ENCODE measurements at places on chromosomes 4 and X.

GRCh38 chr4:3341760-3342159 lies 48.9 kb downstream of the RGS12 start:
- no peak for DNase-seq

GRCh38 chr4:58247792-58248191 lies 1137.6 kb upstream of the IGFBP7 start:
- DNase-seq, result no peak

DNA sequence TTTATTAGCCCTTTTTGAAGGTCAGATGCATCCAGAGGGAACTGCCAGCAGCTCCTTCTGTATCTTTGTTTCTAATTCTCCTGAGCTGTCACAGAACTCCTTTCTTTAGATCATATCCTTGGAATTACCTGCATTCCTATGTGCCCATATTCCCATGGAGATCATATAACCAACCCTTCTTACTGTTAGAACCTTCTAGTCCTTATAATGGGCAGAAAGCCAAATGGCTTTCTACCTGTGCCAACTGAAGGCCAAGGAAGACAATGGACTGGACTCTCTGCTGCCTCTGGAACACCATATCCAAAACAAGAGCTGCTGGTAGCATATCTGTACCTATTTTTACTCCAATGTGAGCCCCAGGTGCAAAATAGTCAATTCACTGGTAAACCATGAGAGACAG lies 60.7 kb downstream of the TBC1D9 start:
- DNase-seq, result no peak

- no peak for DNase-seq
Observed at GRCh38 chr4:4277531-4277930, 12.4 kb downstream of the LYAR start.

DNA sequence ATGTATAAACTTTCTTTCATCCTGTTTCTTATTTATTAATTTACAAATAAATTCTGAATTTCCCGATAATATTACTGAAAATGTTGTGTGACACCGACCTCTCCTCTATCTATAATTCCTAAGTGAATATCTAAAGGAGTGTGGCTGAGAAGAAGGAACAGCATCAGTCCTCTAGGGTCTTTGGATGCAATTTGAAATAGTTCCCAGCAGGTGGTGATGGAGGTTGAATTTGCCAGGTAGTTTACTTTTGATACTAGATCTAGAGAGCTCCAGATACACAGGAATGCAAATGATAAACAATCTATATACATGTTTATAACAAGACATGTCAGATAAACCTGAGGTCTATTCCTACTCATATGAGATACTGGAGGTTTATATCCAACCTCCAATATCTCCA lies 305.4 kb downstream of the PCDH18 start:
- DNase-seq, result no peak

- no peak for DNase-seq
Observed at GRCh38 chr4:180589575-180589974, 1653.6 kb upstream of the TENM3 start.

DNA sequence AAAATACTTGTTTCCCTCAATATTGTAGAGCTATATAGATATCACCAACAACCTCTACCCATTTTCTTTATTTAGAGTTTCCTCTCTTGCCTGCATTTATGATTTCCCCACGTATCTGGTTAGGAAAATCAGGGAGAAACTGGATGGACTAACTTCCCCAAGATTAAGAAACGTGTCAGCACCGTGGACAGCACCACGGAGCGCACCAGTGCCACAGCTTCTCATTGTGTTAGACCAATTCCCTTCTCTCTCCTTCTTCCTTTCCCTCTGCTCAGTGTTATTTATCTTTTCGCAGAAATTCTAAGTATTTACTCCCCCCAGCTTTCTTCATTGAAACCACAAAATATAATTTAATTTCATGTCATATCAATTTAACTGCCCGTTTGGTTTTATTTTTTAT lies 568.6 kb upstream of the BOD1L1 start:
- no peak for DNase-seq

DNA sequence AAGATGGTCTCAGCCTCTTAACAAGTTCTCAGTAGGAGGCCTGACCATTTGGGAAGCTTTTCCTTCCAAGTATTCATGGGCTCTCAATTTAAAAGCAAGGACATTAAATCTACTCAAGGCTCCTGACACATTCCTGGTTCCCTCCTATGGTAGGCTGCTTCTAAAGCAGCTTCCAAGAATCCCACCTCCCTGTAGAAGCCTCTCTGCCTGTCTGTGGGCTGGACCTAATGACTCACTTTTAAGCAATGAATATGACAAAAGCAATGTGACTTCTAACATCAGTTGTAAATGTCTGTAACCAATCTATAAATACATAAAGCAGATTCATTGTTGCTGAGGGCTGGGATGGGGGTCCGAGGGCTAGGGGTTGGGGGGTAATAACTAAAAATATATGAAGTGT lies 99.5 kb upstream of the FAM9B start:
- DNase-seq, result no peak

DNA sequence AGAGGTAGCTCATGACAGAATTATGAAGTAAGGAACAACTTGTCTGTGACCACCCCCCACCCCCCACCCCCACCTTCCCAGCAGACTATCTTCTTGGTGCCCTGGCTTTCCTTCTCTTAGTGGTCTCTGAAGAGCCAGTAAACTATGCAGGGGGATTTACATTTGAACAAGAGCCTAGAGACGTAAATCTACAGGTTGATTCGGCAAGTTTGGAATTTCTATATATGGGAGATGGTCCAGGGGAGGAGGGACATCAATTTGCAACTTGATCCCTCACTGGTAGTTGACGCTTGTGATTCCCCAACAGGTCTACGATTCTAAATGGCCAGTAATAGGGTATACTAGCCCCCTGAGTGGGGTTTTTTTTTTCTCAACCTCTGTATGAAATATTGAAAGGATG lies 36.7 kb downstream of the IL13RA1 start:
- no peak for DNase-seq

DNA sequence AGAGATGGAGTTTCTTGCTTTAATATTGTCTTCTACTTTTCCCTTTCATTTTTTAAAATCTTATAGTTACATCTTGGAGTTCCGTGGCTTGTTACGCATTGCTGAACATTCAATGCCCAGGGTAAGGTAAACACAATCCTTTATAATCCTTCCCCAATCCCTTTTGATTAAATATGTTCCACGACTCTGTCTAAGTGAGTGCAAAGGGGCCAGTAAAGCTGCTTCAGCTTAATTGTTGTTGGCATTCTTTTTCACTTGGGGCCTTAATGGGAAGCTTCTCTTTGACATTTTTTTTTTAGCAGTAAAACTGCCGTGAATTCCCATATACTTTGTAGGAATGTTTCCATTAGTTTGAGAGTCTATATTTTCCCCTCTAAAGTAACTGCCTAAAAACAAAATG lies 1028.1 kb downstream of the C4orf33 start:
- no peak for DNase-seq

GRCh38 chr4:66653937-66654336 lies 891.4 kb downstream of the CENPC start:
- no peak for DNase-seq

DNA sequence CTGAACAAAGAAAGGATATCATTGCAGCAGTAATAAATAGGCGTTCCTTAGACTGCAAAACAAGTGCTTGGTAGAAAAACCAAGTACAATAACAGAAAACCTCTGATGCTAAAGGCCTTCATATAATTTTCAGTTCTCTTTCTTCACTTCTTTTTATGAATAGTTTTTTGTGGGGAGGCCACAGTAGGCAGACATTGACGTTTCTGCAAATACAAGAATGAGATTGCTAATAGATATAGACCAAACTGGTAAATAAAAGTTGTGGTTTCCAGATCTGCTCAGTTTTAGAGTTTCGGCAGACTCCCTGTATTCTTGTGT lies 57.0 kb upstream of the RAP1GDS1 start:
- DNase-seq, result no peak

DNA sequence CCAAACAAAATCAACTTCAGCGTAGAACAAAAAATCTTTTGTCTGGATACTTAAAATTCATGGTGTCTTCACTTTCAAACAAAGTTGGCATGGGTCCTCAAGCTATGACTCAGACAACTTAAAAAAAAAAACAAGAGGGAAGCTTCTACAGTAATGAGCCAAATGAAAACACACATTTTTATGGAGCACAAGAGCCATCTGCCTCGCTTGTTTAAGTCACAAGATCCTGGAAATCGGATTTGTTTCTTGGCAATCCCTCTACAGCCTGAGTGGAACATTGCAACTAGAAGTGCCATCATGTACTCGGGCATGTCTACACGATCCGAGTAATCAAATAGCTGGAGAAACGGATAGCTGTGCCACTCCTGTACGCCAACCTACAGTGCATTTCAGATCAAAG lies 22.6 kb downstream of the LAMP2 start:
- DNase-seq, result no peak

DNA sequence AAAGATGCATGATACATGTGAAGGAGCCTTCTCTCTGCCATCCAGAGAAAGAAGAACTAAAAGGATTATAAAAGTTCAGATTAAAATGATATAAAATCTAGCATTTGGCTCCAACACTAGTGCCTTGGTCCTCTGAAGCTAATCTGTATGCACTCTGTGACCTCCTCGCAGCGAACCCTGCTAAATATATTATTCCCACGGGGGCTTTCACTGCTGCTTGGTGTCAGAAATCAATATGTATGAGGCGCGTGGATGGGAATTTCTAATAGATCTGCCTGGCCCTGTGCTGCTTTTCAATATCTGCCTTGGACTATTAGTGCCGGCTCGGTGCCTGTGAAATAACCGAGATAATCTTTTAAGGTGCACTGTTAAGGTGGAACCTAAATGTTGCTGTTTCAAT lies 69.7 kb downstream of the CXXC4 start:
- no peak for DNase-seq

GRCh38 chr4:65968831-65969558 lies 298.7 kb upstream of the EPHA5 start:
- DNase-seq, result no peak

GRCh38 chr4:75924309-75924827 lies 16.4 kb downstream of the NAAA start:
- no peak for DNase-seq

GRCh38 chr4:128776794-128777216 lies 32.7 kb upstream of the JADE1 start:
- DNase-seq, result no peak

- DNase-seq, result no peak
Observed at GRCh38 chrX:40476958-40477357, 103.8 kb upstream of the ATP6AP2 start.

DNA sequence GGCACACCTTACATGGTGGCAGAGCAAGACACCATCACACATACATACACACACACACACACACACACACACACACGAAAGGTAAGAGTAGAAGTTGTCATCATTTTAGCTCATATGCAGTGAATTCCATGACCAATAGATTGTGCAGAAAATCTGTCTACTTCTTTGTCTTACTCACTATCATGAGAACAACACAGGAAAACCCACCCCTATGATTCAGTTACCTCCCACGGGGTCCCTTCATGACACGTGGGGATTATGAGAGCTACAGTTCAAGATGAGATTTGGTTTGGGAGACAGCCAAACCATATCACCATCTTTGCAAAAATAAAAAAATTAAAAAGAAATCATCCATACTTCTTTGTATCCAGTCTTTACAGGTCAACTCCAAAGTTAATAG lies 221.1 kb downstream of the BMPR1B start:
- DNase-seq, result no peak

- no peak for DNase-seq
Observed at GRCh38 chr4:140497405-140497746, 717 bp downstream of the MGAT4D start.

- DNase-seq, result no peak
Observed at GRCh38 chr4:140888054-140888453, 131.9 kb upstream of the TBC1D9 start.

DNA sequence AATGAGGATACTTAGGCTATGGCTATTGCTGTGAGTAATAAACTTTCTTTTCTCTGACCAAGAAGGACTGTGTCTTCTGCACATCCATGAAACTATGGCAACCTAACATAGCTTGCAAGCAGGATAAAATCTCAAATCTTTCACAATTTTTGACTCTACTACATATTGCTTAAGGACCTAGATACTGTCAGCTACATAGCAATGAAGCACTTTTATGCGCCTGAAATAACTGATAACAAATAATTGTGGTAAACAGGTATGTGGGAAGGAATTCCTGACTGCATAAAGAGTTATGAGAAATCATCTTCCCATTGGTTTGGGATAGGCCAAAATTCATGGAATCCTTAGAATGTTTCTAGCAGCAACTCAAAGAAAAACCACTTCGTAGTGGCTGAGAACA lies 41.2 kb upstream of the PDGFC start:
- no peak for DNase-seq

DNA sequence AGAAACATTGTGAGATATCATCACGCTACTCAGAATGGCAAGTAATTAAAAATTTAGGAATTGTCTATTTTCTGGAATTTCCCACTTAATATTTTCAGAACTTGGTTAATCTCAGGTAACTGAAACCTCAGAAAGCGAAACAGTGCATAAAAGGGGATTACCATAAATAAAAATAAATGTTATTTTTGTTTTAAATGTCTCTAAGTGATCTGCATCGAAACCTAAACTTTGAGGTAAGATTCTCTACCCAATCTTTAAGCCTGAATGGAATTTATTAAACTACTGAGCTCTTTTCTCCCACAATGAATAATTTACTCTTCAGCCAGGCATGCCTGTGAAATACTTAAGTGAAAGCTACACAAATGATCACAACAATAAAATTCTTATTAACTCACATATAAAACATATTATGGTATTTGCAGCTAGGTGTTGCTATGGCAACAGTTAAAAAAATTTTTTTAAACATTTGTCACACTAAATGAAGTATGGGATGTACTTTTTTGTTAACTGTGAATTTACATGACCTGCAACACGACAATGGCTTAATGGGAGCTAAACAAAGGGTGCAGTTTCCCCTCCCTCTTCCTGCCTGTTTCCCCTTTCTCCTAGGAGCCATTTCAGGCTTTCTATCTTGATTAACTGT lies 220.2 kb upstream of the PRPS2 start:
- DNase-seq, result no peak

GRCh38 chr4:7255488-7255881 lies 63.1 kb downstream of the SORCS2 start:
- no peak for DNase-seq

- DNase-seq, result no peak
Observed at GRCh38 chrX:56789518-56790070, 60.6 kb downstream of the NBDY start.

- DNase-seq, result no peak
Observed at GRCh38 chr4:106607558-106607957, 239.0 kb upstream of the GIMD1 start.

- no peak for DNase-seq
Observed at GRCh38 chr4:125519371-125520146, 204.8 kb downstream of the FAT4 start.

GRCh38 chrX:135977611-135978010 lies 3.8 kb upstream of the MMGT1 start:
- no peak for DNase-seq

DNA sequence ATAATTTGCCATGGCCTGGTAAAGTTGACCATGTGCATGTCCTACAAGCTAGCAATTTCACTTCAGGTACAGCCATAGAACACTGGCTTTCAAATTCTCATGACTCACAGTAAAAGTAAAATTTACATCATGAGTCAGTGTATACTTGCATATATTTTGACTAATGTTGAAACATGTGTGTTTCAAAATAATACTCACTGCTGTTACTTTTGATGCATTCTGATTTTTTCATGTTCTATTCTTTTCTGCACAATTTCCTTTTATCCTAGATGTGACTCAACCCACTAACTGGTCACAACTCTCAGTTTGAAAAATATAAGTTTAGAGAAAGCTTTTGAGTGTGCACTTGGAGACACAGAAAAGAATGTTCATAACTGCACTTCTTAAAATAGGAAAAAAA lies 365.7 kb downstream of the FGF13 start:
- DNase-seq, result no peak

- DNase-seq, result no peak
Observed at GRCh38 chr4:78949735-78950134, 10.5 kb upstream of the PAQR3 start.

- no peak for DNase-seq
Observed at GRCh38 chrX:84363663-84364062, 138.6 kb downstream of the HDX start.
